ENCODE measurements at places on chromosomes 13 and 19. TPM values are rescaled to one million over a fixed set of nuclear protein-coding genes. Genes with fewer than 3 reads are reported as not detected.

GRCh38 chr19:30360376-30361106 lies 11.6 kb upstream of the ZNF536 start:
- DNase-seq, result no peak

Gene MAP4K1
- polyA plus RNA-seq, result 3.9 TPM

Gene LILRB1
- polyA plus RNA-seq, result 1.4 TPM

DNA sequence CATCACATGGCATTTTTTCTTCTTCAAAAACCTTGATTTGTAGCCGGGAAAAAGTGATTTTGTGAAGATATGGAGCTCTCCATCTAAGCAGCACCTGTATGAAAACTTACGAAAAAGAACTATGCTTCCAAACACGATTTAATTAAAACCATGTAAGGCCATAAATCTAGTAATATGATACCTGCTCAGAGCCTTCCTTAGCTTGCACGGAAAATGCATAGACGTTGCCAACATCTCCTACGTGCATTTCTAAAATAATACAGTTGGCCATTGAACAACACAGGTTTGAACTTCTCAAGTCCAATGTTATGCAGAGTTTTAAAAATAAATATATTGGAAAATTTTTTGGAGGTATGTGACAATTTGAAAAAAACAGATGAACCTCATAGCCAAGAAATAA lies 59.1 kb upstream of the RNF113B start:
- no peak for DNase-seq

- DNase-seq, result no peak
These were observed 88.9 kb downstream of the WDFY2 start for GRCh38 chr13:51673165-51673564.

DNA sequence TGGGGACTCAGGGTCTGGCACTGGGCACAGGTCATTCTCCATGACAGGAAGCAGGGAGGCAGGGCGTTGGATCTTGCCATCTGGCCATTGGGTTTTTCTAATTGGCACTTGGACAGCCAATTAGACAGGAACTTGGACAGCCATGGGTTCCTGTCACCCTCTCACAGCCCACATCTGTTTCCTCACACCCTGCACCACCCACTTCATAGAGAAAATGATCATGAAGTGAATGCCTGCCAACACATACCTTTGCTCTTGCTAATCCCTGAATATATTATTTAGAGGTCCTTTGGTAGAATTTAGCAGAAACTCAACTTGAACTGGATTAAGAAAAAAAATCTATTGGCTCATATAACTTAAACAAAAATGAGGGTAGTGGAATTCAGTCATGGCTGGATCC lies 4.9 kb upstream of the OLFM2 start:
- no peak for DNase-seq

- DNase-seq, result no peak
These were observed 20.3 kb upstream of the TMTC4 start for GRCh38 chr13:100694722-100695508.

Gene WDR88
- polyA plus RNA-seq, result 2.0 TPM
